ENCODE measurements at places on chromosomes 3 and 15.

DNA sequence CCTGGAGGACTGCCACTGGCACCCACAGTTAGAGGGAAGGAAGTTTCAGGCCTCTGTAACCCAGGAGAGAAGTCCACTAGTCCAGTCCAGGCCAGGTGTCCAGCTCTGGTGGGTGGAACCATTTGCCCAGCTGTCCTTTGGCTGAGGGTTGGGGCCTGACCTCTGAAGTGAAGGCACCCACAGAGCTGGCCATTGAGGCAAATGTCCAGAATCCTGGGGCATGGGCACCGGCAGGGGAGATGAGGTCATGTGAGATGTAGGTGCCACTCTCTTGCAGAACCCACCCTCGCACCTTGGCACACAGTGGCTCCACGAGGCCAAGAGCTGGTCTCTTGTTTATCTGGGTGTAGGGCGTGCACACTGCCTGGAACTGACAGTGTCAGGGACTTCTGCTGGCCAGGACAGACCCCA, 162.8 kb downstream of the SMAD6 start:
- no peak for DNase-seq

DNA sequence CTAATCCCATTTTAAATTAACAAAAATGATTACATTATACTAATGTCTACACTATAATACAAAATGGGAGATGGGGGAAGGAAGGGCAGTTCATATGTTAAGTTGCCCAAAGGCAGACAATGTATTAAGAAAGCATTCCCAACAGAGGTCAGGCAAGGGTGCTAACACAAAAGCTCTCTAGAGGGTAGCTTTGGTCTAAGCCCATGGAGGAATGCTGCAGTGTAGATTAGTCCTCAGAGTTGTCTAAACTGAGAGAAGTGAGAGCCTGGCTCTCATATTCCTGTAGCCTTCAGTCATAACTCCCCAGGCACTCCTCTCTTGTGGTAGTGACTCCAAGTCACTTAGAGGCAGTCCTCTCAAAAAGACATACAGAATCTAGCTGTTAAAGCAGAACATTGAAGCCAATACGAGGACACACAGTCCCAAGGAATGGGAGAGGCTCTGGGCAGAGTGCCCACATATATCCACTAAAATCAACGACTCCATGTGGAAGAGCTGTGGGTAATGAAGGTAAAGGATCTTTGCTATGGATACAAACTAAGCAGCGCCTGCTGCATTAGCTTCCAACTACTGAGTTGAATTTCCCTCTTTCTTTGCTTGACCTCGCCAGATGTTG, 14.5 kb downstream of the NEK10 start:
- DNase-seq, result no peak

- DNase-seq, result no peak
These were observed 118.0 kb upstream of the DPH6 start for GRCh38 chr15:35663956-35664355.

GRCh38 chr3:44108481-44108880, 133.2 kb upstream of the TOPAZ1 start:
- DNase-seq, result no peak

DNA sequence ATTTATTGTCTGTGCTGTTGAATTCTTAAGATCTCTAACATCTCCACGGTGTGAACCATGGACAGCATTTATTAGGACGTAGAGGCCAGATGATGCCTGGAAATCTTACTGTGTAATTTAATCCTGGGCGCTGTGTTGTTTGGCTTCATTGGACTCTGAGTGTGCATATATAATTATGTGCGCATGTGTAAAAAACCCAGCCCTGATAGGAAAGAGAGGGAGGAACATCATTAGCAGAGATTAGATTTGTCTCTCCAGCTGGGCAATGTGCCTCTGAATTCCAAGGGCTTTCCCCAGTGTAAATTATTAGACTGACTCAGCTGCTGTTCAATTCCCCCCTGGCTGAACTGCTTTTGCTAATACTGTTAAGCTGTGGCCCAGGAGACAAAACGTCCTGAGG, 39.6 kb downstream of the MAP3K13 start:
- no peak for DNase-seq

DNA sequence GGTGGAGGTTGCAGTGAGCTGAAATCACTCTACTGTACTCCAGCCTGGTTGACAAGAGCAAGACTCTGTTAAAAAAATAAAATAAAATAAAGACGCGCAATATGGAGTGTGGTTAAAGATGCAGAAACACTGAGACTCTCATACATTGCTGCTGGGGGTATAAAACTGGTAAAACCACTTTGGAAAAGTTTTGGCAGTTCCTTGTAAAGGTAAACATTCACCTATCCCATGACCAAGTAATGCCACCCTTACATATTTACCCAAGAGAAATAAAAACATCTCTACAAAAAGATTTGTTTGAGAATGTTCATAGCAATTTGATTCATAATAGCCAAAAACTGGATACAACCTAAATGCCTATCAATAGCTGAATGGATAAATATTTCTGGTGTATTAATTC, 398.5 kb downstream of the PDCD6IP start:
- DNase-seq, result no peak

GRCh38 chr15:70292076-70292760, 194.5 kb upstream of the TLE3 start:
- DNase-seq, result no peak

- no peak for DNase-seq
These were observed 129.1 kb downstream of the RAP2B start for GRCh38 chr3:153291059-153291685.
